ENCODE measurements at places on chromosomes 6 and 20.
A peak's percentile ranks its signal among the peaks of the same experiment; 100 is the strongest.

- peak; percentile 20 for DNase-seq
These were observed 13.1 kb downstream of the BTNL2 start for GRCh38 chr6:32393665-32394420.

DNA sequence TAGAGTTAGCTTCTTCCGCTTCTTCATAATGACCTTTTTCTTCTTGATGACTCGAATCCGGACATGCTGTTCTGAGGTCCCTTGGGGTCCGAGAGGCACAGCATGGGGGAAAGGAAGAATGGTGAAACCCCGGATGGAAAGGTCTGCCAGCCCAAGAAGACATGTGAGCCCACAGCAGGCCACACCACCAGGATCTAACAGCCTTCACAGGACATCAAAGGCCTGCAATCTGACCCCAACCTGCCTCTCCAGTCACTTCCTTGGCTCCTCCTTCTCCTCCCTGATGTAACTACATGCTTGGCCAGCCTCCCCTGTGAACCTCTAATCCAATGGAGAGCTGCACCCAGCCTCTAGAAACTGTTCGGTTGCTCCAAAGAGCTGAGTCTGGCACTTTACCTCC is 1.6 kb downstream of the CPXM1 start:
- DNase-seq = no peak

DNA sequence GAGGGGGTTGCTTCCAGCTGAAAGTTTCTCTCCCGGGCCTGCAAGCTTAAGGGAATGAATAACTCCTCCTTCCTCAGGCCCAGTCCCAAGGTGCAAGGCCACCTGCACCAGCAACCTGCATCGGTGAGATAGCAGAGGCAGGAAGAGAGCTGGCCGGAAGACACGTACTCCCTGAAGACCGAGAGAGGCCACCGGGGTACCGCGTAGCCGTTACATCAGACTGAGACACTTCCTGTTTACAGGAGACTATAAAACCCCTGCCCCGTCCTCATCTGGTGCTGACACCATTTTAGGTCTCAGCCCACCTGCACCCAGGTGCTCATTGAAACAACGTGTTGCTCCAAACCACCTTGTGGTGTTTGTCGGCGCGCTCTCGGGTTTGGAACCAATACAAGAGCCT is 60.5 kb upstream of the PRND start:
- no peak for DNase-seq

GRCh38 chr6:37696220-37696840 is 1.4 kb downstream of the MDGA1 start:
- DNase-seq = no peak

DNA sequence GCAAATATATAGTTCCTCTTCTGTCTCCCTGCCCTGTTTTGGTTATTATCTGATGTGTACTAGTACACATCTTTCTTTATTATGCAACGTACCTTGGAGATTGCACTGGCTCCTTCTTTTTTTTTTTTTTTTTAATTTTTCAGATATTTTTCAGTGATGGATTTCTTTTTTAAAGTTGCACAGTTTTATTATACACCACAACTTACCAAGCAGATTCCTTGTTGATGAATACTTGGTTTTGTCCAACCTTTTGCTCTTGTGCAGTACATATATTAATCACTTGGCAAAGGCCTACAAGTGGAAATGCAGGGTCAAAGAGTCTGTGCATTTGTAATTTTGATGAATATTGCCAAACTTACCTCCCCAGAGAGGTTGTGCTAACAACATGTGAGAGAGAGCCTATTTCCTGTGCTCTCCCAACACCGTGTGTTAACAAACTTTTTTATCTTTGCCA is 50.1 kb upstream of the RNF24 start:
- peak; percentile 94 for DNase-seq

All from fibroblast of skin of abdomen (primary cell).